ENCODE measurements at places on chromosomes 12 and 14.
A peak's percentile ranks its signal among the peaks of the same experiment; 100 is the strongest.

DNA sequence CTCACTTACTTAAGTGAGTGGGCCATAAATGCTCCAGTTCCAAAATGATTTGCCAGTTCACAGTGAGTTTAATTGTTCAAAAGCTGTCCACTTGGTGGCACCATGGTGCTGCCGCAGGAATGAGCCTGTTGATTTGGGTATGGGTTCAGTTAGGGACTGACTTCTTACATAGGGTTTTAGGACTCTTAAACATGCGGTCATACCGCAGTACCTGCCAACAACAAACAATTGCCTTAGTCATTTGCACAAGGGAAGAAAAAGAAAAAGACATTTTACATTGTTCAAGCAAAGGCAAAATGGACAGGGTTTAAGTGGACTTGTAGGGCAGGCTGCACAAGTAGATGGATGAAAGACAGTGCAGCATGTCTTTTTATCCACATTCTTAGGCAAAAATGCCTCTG lies 80.0 kb upstream of the DBX2 start:
- DNase-seq: peak; percentile 11

GRCh38 chr12:15592934-15593333 lies 196.3 kb downstream of the EPS8 start:
- DNase-seq: no peak

DNA sequence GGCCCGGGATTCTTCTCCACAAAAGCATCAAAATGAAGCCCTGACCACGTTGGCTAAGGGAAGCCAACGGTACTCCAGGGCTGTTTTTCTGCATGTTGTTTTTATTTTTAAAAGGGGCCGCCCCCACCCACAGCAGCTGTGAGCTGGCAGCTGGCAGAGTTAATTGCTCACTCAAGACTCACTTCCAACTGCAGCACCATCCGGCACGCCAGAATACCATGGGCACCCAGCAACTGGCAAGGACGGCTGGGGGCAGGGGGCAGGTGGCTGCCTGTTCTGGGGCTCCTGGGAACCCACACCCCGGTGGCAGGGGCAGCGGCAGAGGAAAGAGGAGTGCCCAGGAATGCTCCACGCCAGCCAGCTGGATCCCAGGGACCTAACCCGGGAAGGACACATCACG lies 44.3 kb downstream of the NCOR2 start:
- no peak for DNase-seq

DNA sequence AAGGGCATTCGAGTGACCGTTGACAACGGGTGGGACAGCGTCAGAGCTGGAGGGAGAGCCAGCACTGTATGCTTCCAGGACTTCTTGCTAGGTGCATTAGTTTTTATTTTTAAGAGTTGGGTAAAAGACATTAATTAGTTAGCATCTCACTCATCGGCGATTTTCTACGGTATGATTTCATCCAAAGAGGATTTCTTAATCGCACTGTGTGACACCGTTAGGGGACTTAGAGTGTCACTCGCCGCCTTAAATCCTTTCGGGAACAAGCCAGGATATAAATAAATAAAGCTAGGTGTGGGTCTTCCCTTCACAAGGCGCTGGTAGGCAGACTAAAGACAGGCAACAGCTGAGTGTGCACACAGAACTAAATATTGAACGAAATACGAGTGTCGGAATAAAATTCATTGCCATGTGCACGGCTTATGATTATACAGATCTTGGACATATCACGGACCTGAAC lies 869 bp upstream of the NOVA1 start:
- no peak for DNase-seq

GRCh38 chr14:74978416-74978947 lies 23.1 kb upstream of the PGF start:
- DNase-seq: no peak

- no peak for DNase-seq
Measured at GRCh38 chr14:44889595-44890471, 71.9 kb downstream of the KLHL28 start.

- DNase-seq: no peak
Measured at GRCh38 chr12:109553906-109554500, 19.3 kb downstream of the MMAB start.

DNA sequence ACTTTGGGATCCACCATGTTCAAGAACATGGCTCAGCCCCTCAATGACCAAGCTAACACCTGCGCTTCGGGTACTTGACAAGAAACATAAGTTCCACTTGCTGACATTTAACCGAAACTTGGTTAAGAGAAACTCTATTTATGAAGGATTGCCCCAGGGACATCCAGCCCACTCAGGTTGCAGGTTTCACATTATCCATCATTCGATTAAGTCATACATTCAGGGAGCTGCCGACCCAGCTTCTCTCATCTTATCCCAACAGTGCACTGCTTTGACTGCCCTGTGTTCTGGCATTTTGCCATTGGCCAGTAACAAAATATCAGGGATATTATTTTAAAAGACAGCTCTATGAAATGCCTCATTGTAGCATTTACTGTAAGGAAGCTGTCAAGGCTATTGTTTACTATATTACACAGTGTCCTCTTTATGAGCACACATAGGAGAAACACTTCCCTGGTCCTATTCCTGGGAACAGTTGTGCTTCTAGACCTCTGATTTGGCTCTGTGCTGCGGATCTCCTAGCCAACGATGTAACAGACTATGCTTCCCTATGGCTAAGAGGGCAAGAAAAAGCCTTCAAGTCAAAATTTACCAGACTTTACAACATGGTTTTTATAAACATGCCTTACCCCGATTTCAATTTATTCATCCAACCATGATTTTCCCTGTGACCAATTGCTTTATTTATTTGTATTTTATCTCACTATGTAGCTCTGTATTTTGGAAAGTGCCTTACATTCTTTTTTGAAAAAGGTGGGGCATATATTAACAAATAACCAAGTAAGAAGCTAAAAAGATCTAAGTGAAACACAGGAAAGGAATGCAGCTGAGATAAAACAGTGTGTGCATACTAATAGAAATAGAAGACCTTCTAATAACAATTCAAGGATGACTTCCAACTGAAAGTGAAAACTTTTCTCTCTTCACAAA lies 109.3 kb downstream of the ITPR2 start:
- DNase-seq: no peak

DNA sequence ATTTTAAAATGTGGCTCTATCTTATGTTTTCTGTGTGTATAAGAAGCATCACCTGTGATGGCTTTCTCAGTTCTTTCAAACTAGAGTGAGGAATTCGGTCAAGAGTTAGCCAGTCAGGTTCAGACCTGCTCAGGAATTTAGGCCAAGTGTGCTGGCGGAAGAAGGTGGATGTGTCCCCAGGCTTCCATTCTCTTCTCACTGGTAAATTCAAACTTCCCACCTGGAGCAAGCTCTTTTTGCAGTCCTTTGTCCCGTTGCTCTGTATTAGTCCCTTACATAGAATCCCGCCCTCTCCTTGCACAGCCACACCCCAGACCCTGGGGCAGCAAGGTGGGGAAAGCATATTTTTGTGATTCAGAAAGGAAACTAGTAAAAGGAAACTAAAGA lies 124.7 kb upstream of the PWP1 start:
- no peak for DNase-seq

DNA sequence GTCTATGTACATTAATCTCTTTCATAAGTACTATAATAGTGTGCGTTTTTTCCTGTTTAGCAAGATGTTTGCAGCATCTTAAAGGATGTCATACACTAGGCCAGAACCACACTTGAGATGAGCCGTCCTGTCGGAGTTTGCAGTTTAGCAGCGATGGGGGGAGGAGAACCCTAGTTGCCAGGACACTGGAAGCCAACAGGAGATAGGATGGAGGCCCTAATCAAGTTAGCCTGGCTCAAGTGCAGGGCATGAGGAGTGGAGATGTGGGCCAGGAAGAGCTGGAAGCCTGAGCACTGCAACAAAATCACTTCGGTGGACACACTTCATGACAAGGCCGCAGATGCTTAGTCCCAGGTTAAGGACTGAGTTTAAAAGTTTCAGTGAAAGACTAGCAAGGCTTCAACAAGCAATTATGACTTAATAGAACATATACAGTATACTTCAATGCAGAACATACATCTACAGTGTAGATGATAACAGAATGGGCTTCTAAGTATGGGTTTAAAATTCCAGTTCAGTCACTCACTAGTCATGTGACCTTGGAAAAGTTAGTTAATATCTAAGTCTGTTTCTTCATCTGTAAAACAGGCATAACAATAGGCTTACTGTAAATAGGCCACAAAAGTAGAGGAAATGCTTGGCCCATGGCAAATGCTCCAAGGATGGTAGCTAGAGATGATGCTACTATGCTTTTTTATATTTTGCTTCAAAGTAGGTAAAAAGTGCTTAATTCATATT lies 77.1 kb downstream of the PTPN21 start:
- DNase-seq: no peak

DNA sequence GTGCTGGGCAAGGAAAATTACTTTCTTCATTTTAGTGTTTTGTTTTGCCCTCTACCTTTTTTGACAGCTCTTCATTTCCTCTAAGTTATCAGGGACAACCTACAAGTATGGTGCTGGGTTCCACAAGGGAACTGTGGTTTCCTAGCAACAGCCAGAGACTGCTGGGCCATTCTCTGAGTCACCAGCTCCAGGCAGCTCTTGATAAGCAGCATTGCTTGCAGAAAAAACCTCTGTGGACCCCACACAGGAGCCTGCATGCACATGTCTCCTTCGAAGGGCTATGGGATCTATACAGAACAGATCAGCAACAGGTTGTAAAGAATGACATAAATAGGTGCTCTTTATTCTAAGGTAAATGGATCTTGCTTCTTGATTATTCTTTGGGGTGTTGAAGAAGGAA lies 81.0 kb upstream of the CCDC196 start:
- no peak for DNase-seq

- DNase-seq: no peak
Measured at GRCh38 chr14:95301527-95302187, 18.1 kb downstream of the CLMN start.

GRCh38 chr14:65303190-65303898 lies 109.2 kb upstream of the FUT8 start:
- DNase-seq: no peak

- DNase-seq: no peak
Measured at GRCh38 chr12:109460538-109460937, 16.6 kb downstream of the KCTD10 start.

DNA sequence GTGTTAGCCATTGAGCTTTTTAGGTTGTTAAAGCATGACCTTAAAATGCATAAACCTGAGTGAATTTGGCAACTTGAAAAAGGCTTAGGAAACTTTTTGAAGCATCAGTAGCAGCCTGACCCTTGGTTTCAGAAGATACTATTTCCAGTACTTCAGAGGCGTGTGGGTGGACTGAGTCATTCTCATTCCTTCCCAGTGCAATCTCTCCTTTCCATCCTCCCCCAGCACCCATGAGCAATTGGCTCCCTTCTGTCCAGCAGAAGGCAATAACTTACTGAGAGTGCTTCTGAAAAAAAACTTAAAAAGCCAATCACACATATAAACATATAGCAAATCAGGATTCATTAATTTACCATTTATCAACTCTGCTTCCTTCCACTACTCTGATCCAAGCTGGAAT lies 299.3 kb upstream of the STXBP6 start:
- DNase-seq: no peak

DNA sequence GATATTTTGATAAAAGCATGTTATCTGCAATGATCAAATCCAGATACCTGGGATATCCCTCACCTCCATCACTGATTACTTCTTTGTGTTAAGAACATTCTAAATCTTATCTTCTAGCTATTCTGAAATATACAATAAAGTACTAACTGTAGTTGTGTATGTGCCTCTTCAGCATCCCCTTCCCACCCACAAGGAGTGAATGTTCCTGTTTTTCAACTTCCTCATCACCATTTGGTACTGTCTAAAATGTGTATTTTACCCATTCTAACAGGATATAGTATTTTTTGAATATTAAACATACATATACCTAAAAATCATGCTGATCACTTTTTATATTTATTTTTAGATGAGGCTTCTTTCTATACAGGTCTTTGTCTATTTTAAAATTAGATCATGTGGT lies 1252.6 kb downstream of the TMEM121 start:
- no peak for DNase-seq

DNA sequence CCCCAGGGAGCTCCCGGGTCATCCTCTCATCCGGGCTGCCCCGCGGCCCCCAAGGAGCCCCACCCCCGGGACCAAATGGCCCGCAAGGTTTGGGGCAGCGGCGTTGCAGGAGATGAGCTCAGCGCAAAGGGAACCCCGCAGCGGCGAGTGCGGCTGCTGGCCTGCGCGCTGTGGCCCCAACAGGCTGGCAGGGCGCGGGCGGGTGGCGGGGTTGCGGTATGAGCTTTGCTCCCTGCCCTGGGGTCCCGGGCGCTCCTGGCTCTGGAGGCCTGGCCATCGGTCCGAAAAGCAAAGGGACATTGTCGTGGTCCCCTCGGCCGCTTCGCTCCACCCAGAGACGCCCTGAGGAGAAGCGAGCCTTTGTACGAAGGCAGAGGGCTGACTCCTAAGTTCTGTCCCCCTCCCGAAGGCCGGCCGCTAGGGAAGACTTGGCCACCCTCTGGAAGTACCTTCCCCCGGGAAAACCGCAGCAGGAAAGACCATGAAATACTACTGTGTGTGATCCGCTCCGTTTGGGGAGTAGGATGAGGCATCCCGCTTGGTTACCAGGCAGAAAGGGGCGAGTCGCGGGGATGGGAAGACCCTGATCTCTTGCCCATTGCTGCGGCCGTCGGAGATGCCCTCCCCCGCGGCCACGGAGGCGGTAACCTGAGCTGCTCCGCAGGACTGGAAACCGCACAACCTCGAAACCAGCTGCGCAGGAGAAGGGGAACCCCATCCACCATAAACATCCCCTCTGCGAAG lies 620 bp upstream of the NID2 start:
- DNase-seq: no peak

DNA sequence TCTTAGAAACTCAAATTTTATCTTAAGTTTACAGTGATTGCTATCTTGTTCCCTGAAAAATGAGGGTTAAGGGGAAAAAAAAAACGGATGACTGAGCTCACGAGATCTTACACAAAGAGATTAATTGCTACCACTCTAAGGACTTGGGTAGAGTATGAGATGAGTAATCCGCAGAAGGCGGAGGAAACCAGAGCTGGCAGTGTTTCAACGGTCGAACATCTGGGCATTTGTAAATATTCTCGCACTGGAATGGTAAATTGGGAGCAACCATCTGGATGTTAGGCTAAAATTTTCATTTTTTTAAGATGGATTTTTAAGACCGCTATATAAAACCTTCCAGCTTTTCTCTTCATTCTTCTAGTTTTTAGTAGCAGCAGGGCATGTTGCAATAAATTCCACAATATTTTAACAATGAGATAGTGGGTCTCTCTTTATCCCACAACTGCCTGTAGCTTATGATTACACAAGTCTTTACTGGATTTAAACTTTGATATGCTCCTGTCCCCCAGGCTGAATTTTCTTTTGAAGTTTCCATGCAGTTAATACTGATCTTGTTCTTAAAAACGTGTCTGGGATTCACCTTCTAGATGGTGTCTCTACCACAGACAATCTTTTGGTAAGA lies 1324.1 kb downstream of the AACS start:
- no peak for DNase-seq

All from GM18507 (cell line).